Activated CD4-positive, alpha-beta T cell treated with anti-CD3 and anti-CD28 coated beads, Interleukin-2, amount 10 ng/mL, durations not matched to agents 24 days and 14 days (primary cell): ENCODE measurements at places on chromosomes 1 and 21. TPM values are rescaled to one million over a fixed set of nuclear protein-coding genes. Genes with fewer than 3 reads are reported as not detected.
A peak's percentile ranks its signal among the peaks of the same experiment; 100 is the strongest.

DNA sequence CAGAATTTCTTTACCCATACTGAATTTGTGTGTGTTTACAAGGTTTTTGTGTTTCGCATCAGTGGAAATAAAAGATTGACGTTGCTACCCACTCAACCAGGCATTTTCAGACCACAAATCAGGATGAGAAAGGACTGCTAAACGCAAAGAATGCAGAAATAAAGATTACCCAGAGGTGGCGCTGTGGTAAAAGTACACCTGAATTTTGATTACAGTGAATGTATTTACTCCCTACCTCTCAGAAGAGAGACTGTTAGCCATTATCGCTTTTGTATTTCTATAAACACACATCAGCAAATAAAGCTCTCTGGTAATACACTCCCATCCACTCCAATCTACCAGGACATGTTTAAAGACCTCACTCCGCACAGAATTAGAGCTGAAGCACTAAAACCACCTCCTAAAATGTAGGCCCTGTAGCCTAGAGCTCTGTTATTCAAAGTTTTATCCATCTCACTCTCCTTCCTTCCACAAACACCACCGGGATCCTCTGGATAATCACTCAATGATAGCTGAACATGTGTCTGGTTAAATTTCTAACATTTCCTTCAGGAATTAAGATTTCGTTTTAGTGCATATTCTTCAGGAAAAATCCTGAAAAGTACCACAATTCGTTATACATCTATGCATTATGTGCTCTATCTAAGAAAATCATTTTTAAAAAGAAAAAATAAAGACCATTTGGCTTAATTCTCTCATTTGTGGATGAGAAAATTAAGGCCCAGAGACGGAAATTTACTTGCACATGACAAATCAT lies 2.5 kb upstream of the LMO4 start:
- DNase-seq, result peak; percentile 89

DNA sequence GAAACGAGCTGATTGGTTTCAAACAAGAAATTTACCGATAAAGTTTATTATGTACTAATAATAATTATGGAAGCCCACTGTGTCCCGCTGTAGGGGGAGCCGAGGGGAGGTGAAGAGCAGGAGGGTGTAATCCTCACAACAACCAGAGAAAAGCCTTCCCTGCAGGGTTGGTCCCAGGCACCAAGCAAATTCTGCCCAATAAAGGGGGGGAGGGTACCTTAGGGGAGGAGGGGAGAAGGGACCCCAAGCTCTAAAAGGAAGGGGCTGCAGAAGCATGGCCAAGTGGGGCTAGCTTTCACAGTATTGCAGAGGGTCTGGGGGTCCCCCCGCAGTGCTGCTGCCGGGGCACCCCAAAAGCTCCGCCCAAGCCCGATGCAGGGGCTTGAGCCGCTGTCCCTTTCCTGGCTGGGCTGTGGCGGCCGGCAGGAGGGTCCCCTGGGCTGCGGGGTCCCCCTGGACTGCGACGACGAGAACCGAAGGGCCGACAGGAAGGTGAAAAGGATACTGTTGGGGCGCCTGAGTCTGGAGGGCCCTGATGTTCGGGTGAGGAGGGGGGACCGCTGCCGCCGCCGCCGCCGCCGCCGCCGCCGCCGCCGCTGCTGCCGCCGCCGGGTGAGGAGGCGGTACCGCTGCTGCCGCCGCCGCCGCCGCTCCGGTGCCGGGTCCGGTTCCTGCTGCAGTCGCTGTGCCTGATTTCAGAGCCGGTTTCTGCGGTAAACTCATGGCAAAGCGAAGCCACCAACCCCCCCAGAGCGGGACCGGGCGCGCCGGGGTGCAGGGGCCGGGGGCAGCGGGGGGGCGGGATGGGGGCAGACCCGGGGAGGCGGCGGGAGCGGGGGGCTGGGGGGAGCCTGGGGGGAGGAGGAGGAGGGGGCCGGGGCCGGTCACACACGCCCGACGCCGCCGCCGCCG lies 771 bp downstream of the EIF4G3 start:
- peak; percentile 84 for DNase-seq

- no peak for DNase-seq
Measured at GRCh38 chr21:30942192-30942591, 60.8 kb upstream of the KRTAP11-1 start.

- DNase-seq, result no peak
Measured at GRCh38 chr1:56639211-56639610, 5.9 kb upstream of the PRKAA2 start.

Gene PGLYRP4
- total RNA-seq, result not detected in 2 replicates

Gene LY9
- total RNA-seq, result 0.30 and 0.85 TPM in 2 replicates

DNA sequence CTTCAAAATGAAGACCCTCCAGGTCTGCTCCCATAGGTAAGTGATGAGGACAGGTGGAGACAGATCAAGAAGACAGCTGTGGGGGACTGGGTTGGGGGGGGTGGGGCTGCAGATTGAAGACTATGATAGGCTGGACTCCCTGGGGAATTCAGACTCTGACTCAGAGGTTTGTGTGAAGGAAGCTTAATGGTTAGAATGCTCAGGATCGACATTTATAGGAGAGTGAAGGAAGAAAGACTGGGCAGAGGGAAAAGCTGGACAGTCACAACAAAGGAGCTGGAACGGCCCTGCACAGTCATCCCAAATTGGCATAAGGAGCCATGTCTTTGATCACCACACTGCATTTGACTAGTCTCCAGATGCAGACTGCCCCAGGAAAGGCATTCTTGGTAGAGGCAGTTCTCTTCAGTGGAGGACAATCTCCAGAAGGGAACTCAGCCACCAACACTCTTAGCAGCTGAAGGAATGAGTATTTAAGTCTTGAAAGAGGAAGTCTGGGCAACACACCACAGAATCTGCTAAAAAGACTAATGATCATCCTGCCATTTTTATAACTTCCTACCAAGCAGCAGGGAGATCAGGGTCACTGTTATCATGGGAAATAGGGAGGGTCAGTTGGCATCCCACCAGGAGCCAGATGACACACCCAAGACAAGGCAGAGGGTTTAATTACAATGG lies 120.0 kb upstream of the ZC3H11B start:
- no peak for DNase-seq

DNA sequence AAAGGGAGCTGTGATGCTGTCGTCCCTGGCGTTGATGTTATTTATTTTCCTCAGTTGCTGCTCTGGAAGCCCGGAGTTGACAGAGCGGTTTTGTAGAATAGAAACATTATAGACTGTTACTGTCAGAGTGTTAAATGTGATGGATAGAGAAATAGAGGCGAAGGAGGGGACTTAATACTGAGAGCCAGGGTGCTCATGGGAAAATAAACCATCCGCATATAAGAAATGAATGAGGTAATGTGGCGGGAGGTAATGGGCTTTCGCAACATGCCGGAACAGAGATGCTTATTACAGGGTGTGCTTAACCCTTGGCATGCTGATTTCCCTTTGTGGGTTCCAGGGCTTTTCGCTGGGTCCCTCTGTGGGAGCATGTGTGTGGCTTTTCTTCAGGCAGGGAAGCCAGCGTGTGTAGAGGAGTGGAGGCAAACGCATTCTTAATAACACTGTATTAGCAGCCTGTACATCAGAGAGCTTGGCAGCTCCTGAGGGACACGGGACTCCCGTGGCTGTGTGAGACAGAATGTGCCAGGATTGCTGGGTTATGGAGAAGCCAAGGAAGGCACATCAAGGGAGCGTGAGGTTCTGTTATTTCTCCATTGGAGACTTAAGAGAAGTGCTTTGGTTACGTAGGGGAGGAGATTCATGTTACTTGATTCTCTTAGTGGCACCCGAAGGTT lies 141.0 kb downstream of the PBX1 start:
- DNase-seq, result no peak

Gene AXDND1
- total RNA-seq, result 0.21 TPM in 1 of 2 replicates, not detected in the other
